ENCODE measurements at places on chromosomes 13 and 19.

GRCh38 chr13:59531571-59532091 is 632.1 kb downstream of the DIAPH3 start:
- peak; percentile 81 for DNase-seq

DNA sequence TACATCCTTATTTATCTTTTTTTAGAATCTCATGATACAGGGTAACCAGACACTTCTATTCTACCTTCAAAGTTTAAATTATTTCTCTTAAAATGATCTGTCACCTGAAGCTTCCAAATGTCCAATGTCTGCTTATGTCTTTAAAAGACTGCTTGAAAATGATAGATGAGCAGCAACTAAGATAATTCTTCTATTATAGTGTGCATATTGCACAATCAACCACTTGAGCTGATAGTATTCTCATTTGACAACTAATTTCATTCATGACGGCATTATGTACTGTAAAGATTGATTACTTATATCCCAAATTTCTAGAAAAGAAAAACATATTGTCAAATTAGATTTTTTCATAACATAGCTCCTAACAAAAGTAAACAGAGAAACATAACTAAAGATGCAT is 1478.2 kb upstream of the MIR17HG start:
- DNase-seq, result no peak

DNA sequence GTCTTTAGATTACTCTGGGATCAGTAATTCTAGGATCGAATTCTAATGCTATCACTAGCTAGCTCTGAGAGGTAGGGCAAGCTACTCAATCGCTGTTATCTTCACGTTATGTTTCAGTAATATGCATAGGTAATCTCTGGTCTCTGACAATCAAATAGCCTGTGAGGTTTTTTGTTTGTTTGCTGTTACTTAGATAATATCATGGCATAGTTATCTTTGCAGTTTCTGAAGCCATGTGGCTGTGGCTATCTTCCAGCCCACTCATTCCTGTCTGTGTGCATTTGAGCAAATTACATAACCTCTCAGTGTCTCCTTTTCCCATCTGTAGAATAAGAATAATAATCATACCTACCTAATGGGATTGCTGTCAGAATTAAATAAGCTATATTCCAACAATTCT is 330.2 kb downstream of the PCDH9 start:
- no peak for DNase-seq

GRCh38 chr19:49231804-49232203 is 74.2 kb downstream of the TRPM4 start:
- DNase-seq, result no peak

DNA sequence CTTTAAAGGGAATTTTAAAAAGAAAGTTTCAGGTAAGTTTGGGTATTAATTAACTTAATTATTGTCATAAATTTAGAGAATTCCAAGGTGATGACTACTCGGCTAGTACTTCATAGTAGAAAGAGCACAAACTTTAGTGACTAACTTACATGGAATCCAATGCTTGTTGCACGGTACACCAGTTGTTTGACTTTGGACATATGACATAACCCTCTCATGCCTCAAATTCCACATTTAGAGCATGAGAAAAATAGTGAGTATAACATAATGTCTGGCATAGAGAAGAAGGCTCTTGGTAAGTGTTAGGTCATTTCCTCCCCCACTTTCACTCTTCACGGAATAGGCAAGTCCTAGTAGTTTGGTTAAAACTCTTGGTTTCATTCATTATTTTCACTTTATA is 1249.4 kb upstream of the SLC10A2 start:
- no peak for DNase-seq

- no peak for DNase-seq
Observed at GRCh38 chr13:100290165-100290801, 201.4 kb downstream of the PCCA start.
